ENCODE measurements at places on chromosomes 2 and 18. TPM values are rescaled to one million over a fixed set of nuclear protein-coding genes. Genes with fewer than 3 reads are reported as not detected.

DNA sequence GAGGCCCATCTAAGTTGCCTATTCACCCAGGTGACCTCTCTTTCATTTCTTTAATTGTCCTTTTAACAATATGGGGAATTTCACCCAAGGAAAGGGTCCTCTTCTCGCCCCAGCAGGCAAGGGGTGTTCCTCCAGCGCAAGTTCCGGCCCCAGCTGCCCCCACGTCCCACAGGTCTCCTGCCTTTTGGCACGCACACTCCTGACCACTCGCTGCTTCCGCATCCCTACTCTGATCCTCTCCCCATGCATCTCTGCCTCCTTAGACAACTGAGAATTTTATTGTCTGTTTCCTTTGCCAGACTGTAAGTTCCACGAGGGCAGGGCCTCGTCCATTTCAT lies 684 bp upstream of the ARPC2 start:
- DNase-seq = no peak

DNA sequence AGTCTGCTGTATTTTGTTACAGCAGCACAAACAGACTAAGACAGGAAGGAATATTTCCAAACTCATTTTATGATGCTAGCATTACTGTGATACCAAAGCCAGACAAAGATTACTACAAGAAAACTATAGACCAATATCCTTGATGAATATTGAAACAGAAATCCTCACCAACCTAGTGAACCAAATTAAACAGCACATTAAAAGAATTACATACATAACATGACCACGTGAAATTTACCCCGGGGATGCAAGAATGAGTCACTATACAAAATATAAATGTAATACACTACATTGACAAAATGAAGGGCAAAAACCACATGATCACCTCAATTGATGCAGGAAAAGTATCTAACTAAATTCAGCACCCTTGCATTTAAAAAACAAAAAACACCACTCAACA lies 112.6 kb downstream of the CHN1 start:
- DNase-seq = no peak

GRCh38 chr2:238498691-238499295 lies 72.1 kb downstream of the ASB1 start:
- peak; percentile 80 for DNase-seq

DNA sequence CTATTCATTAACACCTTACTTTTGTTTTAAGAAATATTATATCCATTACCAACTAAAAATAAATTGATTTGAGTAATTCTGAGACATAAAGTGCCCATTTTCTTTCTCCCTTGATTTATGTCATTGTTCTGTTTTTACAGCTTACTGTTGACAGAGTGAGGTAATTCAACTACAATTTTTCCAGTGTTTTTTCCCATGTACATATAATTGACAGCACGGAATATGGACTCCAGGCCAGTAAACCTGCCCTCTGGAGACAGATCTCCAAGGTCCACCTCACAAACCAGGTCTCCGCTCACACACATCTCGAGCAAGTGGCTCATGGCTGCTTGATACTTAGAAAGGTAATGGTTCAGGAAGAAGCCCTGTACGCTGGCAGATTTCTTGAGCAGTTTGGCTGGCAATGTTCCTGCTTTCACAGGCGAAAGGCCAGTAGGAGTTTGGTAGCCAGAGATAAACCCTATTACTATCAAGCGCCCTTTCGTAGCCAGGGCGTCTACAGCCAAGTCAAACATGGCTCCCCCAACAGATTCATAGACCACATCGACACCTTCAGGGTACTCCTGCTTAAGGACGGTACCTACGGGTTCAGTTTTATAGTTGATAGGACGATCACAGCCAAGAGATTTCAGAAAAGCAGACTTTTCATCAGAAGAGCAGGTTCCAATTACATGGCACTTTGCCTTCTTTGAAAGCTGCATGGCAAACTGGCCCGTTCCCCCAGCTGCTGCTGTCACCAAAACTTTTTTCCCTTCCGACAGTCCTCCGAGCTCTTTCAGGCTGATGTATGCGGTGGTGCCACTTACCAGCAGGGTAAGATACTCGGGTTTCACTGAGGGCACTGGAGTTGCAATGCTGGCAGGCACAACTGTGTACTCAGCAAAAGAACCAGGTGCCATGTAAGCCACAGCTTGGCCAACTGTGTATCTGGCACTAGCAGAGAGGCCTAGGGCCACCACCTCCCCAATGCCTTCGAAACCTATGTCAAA lies 7.4 kb downstream of the PTGR3 start:
- DNase-seq = no peak

TPRKB gene
- total RNA-seq = 26.2 TPM

HOXD1 gene
- total RNA-seq = 0.55 TPM

APLF gene
- 8.9 TPM for total RNA-seq

HOXD12 gene
- not detected for total RNA-seq
